ENCODE measurements at places on chromosomes 1 and 21.
A peak's percentile ranks its signal among the peaks of the same experiment; 100 is the strongest.

GRCh38 chr1:2530513-2531361 lies 674 bp upstream of the HES5 start:
- DNase-seq = peak; percentile 73

DNA sequence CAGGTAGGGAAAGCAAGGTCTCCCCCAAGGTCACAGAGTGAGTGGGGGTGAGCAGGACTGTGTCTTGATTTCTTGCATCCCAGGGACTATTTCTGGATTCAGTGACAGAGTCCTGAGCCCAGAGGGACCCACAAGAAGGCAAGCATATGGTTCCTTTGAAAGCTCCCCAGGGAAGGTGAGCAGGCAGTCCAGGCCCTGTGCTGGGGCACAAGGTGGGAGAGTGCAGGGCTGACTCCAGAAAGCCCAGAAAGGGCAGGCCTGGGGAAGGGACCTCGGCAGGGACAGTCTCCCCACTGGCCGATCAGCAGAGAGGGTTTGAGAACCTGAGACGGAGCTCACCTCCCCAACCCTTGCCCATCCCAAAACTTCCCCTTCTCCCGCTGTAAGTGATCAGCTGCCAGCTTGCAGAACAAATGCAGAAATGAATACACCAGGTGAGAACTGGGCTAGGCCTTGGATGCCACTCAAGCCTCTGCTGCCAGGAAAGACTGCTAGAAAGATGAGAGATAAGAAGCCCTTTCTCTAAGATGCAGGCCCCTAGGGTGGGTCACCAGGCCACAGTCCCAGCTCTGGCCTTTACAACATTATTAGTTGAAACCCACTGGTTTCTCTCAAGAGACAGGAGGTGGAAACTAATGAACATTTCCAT lies 121.0 kb downstream of the GLIS1 start:
- DNase-seq = no peak

DNA sequence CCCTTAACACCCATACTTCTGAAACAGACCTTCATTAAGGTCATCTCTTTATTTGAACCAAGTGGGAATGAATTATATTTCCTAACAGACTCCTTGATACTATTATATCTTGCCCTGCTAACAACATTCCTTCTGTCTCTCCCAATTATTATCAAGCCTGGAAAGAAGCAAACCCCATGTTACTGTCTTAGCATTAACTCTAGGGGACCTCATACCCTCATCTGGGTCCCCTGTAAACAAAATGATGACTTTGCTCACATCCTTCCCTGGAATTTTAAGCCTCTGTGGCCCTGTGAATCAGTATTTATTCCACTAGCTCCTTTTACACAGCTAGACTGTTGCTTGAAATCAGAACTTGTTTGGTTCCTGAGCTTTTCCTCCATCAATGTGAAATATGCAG lies 38.3 kb upstream of the BCL10 start:
- DNase-seq = no peak

DNA sequence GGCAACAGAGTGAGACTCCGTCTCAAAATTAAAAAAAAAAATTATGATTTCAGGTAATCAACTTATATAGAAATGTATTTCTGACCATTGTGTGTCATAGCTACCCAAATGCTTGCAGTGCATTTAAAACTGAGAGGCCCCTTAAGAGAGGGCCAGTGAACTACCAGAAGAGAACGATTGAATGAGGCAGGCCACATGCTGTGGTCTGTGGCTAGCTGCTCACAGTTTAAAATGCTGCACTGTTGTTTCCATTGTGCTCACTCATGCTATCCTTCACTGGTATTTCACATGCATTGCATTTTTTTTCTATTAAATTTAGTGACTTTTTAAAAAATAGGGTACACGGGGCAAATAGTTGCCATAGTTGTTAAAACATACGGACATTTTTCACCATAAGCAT lies 26.0 kb downstream of the CHML start:
- no peak for DNase-seq

- peak; percentile 34 for DNase-seq
Observed at GRCh38 chr1:19210772-19211549, 895 bp upstream of the UBR4 start.

GRCh38 chr1:168442931-168443330 lies 100.9 kb downstream of the XCL2 start:
- DNase-seq = no peak

DNA sequence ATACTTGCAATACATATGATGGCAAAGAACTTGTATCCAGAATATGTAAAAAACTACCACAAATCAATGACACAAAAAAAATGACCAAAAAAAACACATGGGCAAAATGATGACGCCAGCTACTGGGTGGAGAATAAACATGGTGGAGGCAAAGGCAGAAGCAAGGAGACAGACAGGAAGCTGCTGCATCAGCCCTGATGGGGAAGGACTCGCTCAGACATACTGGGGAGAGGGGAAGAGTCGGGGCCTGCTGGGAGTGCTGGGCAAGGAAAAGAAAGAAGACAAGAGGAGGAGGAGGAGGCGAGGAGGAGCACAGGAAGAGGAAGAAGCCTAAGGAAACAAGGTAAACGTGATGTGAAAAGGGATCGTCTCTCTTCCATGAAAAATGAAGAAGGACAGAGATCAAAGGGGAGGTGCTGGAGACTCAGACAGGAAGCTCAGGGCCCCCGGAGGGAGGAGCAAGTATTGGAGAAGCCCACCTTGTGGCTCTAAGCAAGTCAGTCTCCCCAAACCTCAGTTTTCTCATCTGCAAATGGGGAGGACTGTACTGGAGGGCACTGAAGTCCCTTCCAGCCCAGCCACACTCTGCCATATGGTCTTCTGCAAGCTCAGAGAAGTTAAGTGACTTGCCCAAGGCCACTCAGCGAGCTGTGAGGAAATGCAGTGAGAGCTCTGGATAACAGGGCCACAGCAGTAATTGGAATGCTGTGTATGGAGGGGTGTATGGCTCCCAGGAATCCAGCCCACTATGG lies 24.2 kb downstream of the OLFML2B start:
- DNase-seq = no peak

DNA sequence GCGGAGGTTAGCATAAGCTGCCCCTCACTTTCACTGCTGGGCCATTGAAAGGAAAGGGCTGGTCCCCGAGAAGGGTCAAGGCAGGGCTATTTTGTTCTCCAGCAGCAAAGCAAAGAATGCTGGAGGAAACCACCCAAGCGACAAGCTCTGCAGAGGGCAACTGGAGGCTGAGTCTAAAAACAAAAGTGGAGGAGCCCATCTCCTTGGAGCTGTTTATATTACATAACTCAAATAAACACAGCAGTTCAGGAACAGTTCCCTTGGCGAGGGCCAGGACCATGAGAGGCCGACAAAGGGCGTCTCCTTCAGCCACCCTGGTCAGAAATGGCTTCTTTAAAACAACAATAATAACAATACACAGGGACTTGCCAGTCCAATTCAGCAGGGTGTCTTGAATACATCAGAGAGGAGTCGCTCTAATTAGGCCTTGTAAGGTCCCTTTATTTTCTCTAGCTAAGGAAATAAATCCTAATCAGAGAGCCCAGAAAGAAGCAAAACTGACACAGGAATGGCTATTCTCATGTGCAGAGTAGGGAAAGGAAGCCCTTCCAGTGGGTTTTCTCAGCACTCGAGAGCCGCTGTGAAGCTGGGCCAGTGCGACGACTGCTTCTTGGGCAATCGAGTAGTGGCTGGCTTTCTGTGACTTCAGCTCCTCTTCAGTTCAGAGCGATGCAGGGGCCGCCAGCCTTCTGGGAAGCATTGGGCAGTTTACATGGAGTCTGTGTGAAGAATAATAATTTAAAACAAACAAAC lies 57.0 kb upstream of the TARBP1 start:
- DNase-seq = no peak

GRCh38 chr1:30109853-30110252 lies 613.5 kb downstream of the MATN1 start:
- no peak for DNase-seq

DNA sequence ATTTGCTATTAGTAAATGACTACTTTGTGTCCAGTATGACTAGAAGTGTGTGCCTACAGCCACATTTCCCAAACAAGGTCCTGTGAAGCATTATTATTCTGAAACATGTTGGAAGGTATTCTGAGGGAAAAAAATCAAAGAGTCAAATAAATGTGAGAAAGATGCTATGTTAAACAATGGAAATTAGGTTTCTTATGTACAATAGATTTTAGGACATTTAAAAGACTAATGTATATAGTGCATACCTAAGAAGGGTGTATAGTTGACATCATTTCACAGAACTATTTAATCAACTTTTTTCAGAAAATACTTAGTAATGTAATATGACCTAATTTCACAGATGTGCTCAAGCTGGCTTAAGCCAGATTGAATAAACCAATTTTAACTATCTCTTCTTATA lies 582.5 kb downstream of the USP25 start:
- DNase-seq = no peak

DNA sequence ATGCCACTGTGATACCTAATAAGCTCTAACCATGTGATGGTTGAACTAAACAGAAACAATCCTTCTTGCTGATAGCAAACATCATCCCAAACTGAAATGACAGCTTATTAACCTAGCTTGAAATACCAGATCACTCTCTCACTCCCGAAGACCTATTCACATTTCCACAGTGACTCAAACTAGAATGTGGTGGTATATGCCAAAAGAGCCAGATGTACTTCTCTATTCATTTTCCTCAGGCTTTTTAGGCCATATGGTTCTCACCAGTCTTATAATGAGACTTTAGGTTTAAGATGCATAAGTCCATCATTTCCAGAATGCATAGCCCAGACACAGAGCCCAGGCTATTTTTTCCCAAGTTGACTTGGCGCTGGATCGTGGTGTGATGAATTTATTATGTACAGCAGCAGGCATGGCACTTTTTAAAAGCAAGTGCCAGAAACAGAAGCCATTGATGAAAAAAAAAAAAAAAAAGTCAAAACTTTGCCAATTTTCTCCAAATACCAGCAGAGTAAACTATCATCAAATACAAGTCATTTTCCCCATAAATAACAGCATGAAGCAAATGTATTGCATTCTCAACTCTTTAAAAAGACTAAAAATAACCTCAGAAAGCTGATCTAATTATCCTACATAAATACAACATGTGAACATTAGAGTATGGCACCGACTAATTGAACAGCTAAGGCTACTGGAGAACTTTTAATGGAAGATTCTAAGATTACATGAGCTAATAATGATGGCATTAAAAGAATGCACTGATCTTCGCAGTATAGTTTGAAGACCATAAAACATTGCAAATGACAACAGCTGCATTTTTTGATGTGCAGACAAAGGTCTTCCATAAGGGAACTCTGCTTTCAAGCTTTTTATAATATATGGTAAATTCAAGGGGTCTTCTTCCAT lies 365.4 kb downstream of the LRRIQ3 start:
- DNase-seq = no peak

DNA sequence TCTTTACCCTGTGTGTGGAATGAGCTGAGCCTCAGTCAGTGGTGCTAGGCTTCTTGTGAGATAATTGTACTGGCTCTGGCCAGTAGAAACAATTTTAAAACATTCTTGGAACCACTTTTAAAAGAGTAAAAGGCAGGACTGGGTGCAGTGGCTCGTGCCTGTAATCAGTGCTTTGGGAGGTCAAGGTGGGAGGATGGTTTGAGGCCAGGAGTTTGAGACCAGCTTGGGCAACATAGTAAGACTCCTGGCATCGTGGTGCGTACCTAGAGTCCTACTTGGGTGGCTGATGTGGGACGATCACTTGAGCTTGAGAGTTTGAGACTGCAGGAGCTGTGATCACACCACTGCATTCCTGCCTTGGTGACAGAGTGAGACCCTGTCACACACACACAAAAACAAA lies 89.8 kb downstream of the UCK2 start:
- DNase-seq = no peak

GRCh38 chr1:56509713-56510641 lies 69.4 kb downstream of the PLPP3 start:
- no peak for DNase-seq

DNA sequence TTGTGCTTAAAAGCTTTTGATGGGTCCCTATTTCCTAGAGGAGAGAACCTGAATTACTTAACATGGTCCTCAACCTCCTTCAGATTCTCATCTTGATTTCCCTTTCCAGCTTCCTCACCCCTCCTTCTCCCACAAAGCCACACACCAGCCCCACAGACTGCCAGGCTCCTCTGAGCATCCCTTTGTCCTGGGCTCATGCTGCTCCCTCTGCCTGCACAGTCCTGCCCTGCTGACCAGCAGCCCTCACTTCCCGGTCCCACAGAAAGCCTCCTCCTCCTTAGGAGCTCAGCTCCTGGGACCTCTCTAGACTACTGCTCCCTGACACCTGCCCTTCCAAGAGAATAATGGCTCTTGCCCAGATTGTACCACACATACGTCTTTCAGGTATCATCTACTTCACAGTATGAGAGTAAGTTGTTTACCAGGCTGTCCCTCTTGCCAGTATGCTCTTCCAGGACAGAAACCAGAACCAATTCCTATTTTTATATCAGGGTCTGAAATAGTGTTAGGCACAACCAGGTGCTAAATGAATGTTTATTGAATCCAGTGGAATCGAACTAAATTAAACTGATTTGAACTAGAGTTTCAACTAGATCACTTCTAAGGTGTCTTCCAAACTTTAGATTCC lies 373.4 kb downstream of the LMX1A start:
- no peak for DNase-seq

- no peak for DNase-seq
Observed at GRCh38 chr1:51760872-51761271, 117.7 kb downstream of the NRDC start.

- DNase-seq = no peak
Observed at GRCh38 chr1:93078203-93078602, 880 bp upstream of the MTF2 start.

DNA sequence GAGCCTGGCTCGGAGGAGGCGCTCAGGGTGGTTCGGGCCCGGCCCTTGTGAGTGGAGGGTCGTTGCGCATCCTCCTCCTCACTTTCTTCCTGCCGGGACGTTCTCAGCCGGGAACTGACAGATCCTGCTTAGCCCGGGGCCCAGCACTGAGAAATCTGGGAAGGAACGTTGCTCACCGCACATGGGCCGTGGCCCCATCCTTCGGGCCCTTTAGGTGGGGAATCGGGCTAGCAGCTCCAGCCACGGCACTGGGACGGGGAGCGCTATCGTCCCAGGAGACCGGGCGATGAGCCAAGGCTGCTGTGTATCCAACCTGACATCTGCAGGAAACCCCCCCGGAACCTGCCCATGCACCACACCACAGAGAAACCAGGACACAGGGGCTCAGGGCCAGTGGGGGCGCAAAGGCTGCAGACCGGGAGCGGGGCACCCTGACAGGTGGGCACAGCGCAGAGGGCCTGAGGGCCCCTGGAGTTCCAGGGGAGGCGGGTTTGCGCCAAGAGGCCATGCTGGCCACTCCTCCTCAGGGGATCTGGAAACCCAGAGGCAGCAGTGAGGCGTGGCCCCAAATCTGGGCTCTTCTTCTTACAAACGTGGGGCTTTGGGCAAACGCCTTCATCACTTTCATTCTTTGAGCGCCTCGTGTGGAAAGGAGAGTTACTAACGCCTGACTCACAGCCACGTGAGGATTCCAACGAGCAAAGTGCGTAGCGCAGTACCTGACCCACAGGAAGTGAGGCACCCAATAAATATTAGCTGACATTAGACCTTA lies at the start of gene SH2D5:
TSS of gene SH2D5 (minus strand) at position 116 of the 772 bp plus-strand sequence. CDS start 4,659 bp downstream, outside the sequence.
- peak; percentile 65 for DNase-seq

All from NCI-H1105 treated with DMSO at 0.1 percent for 48 hours (cell line).